ENCODE measurements at places on chromosomes 6 and 20.

DNA sequence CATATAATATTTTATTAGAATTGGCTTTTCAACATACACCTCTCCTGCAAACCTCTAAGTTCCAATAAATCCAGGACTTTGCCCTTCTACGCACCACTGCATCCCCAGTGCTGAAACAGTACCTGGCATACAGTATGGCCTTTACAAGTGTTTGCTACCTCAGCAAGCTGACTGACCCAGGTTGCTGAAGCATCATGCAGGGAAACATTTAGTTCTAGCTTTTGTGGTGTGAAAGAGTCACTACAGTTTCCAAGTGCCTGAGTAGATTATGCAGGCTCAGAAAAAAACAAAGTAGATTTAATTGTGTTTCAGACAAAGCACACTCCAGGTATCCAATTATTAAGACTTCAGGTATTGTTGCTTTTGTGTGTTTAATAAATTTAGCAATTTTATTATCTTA is 614.2 kb upstream of the NRSN1 start:
- DNase-seq = no peak

GRCh38 chr6:42177514-42178364 is 4.6 kb downstream of the GUCA1A start:
- DNase-seq = peak; percentile 58

DNA sequence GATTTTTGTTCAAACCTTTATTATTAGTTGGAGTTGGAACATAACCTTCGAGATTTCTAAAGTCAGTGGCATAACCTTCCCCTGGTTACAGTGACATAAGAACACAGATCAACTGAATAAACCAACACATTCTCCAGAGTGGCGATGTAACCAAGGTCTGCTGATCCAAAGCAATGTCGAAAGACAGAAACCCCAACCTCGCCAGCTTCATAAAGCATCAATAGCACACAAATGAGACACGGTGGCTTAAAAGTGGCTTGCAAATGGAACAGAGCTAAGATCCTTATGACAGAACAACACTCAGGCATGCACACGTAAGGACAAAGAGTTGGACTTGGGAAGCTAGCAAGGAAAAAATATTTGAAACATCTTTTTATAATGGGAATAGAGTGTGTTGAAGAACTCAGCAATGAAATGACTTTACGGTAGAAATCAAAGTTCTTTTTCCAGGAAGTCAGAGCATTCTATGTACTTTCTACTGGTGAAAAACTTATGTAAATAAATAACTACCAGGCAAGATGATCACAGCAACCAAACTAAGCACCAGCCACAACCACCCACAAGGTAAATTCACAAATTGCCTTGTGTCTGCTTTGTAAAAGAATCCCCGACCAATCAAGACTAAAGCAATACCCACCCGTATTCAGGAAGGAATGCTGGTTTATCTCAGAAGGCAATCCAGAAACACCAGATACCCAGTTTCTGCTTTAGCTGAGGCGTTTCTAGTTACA is 61.0 kb upstream of the NHSL1 start:
- no peak for DNase-seq

- DNase-seq = no peak
These were observed 328.8 kb upstream of the MANEA start for GRCh38 chr6:95248499-95248898.

GRCh38 chr20:10430000-10430466 is 4.0 kb downstream of the MKKS start:
- DNase-seq = no peak

- DNase-seq = no peak
These were observed 4.7 kb downstream of the NPEPL1 start for GRCh38 chr20:58697201-58697866.

GRCh38 chr6:70549327-70549726 is 17.4 kb upstream of the SDHAF4 start:
- no peak for DNase-seq

GRCh38 chr6:134081506-134081905 is 29.1 kb upstream of the SLC2A12 start:
- DNase-seq = no peak

GRCh38 chr6:130969791-130970491 is 93.1 kb downstream of the EPB41L2 start:
- no peak for DNase-seq

DNA sequence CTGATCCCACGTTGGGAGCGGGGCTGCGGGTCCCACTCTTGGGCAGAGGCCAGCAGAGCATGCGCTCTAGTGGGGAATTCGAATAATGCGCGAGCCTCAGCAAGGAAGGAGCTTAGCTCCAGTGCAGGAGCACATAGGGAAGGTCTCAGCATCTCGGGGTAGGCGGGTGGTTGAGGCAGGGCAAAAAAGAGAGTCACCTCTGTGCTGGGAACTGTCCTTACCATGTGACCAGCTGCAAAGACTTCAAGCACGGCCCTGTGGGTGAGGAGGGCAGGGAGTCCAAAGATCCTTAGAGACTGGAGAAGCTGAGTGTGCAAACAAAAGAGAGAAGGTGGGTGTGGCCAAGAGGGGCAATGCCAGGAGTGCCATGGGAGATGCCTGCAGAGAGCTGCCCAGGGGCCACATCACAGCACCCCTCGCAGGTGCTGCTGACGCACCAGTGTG is 79.2 kb upstream of the CD93 start:
- no peak for DNase-seq

DNA sequence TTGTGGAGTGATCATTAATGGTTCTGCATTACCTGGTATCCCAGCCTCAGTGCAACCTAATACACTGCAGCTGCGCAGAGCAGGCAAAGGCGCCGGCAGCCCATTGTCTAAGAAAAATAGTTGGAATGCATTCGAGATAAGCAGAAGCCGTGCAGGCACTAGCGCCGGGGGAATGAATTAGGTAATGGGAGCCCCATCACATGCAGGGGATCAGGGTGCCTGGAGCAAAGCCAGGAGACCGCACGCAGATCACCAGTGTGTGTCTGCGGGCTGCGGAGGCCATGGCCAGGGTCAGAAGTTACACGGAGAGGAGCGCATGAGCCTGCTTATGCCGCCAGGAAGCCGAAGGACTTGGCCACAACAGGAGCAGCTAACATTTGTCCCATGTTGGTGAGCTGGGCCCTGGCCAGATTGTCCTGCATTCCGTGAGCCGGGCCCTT is 156.8 kb downstream of the DLL1 start:
- peak; percentile 50 for DNase-seq

GRCh38 chr6:124995131-124995530 is 32.9 kb downstream of the RNF217 start:
- DNase-seq = no peak

GRCh38 chr6:157430834-157431233 is 49.8 kb downstream of the ZDHHC14 start:
- DNase-seq = no peak

GRCh38 chr20:48283470-48284110 is 498.3 kb upstream of the SULF2 start:
- DNase-seq = no peak

DNA sequence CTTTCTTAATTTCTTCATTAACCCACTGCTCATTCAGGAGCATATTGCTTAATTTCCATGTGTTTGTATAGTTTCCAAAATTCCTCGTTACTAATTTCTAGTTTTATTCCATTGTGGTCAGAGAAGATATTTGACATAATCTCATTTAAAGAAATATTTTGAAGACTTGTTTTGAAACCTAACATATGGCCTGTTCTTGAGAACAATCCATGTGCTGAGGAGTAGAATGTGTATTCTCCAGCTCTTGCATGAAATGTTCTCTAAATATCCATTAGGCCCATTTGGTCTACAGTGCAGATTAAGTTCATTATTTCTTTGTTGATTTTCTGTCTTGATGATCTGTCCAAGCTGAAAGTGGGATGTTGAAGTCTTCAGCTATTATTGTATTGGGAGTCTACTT is 251.7 kb downstream of the ALDH8A1 start:
- no peak for DNase-seq

DNA sequence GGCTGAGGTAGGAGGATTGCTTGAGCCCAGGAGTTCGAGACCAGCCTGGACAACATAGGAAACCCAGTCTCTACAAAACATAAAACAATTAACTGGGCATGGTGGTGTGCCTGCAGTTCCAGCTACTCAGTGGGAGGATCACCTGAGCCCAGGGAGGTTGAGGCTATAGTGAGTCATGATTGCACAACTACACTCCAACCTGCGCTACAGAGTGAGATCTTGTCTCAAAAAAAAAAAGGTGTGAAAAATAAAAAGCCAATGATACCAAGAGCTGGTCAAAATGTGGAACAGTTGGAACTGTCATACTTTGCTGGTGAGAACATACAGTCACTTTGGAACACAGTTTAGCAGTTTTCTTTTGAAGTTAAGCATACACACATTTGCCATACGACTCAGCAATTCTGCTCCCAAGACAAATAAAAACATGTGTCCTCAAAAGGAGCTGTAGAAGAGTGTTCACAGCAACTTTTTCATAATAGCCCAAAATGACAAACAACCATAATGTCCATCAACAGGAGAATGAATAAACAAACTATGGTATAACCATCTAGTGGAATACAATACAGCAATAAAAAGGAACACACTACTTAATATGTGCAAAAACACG is 21.6 kb upstream of the FKBP5 start:
- DNase-seq = no peak

DNA sequence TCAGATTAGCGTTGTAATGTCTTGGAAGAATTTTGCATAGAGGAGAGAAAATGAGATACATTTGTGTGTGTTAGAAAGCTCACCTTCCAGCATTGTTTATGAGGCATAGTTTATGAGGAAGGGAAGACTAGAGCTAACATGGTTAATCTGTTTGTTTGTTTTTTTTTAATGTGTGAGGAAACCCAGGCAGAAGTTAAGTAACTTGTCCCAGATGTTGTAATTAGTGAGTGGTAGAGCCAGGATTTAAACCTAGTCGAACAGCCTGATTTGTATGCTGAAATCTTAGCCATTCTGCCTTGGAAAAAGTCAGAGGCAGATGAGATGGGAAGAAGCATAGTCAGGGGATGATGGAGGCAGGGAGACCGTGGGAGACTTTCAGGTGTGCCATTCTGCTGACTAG is 29.1 kb downstream of the NDUFAF5 start:
- no peak for DNase-seq

DNA sequence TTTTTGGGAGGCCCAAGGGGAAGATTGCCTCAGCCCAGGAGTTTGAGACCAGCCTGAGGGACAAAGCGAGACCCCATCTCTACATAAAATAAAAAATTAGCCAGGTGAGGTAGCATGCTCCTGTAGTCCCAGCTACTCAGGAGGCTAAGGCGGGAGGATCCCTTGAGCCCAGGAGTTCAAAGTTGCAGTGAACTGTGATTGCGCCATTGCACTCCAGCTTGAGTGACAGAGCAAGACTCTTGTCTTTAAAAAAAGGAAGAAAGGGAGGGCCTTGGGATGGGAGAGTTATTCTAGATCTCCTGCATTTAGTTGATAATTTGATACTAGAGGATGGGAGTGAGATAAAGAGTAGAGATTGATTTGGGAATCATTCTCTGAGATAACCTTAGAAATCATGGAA is 68.1 kb downstream of the ITCH start:
- DNase-seq = no peak

GRCh38 chr20:38726804-38727606 is 2.7 kb downstream of the SLC32A1 start:
- DNase-seq = peak; percentile 45

DNA sequence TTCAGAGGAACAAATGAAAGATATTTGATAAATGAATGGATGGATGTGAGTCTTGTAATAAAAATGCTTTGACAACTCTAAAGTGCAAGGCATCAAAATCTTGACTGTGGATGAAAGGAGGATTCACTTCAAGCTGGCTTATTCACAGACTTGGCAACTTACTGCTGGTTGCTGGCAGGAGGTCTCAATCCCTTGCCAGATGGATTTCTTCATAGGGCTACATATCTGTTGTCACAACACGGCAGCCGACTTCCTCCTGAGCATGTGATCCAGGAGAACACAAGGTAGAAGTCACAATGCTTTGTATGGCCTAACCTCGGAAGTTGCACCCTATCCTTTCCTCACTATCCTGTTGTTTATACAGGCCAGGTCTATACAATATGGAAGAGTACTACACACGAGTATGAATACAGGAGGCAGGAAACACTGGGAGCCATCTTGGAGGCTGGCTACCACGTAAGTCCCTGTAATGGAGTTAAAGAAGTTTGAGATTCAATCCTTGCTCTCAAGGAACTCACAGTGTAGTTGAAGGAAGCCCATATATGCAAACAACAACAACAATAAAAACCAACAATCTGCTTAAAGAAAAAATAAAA is 97.9 kb downstream of the ID4 start:
- DNase-seq = no peak

DNA sequence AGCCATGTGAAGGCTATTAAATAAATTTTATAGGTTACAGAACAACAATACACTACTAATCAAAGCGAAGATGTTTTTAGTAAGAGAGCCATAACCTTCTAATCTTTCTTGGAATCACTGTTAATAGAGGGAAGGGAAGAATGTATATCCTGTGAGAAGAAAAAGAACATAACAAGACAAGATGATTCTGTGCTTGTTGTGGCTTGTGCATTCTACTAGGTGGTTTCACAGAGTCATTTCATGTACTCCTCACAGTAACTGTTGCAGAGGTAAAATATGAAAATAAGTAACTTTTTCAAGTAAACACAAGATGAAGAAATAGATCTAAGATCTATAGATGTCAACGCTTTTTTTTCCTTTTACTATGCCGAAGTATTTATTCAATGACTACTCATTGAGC is 116.9 kb upstream of the FAM83B start:
- DNase-seq = no peak

- no peak for DNase-seq
These were observed 82.9 kb upstream of the SCAF8 start for GRCh38 chr6:154650351-154650750.

DNA sequence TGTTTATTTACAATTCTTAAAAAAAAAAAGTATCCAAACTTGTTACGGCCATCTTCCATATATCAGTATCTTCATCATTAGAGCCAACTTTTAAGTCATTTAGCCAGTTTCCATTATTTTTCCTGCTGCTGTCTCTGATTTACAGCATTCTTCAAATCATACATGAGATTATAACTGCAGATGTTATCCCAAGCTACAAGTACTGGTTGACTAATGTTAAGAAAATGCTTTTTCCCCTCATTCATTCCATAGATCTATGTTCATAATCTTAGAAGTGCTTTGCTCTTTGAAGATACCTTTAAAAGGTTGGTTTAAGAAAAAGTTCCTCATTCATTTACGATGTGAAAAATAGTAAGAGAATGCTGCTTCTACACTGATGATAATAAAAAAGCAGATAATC is 158.7 kb downstream of the RNGTT start:
- DNase-seq = no peak

DNA sequence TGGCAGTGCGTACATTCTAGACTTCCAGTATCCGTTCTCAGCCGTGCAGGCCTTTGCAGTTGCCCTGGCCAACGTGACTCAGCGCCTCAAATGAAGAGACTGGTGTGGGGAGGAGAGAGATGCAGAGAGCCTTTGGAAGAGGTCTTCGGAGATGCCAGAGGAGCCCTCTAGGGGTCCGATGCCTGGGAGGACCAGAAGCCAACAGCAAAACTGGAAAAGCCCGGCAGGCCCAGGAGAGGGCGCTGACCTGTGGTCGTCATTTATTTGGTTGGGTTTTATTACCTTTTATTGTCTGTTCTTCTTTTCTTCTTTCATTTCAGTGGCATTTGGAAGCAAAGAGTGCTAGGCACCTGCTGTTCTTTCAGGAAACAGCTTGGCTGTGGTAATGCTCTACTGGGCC is 53.3 kb upstream of the TMEM181 start:
- peak; percentile 17 for DNase-seq

GRCh38 chr20:7650086-7650879 is 290.0 kb downstream of the HAO1 start:
- no peak for DNase-seq
